ENCODE measurements at places on chromosomes 12 and 14. TPM values are rescaled to one million over a fixed set of nuclear protein-coding genes. Genes with fewer than 3 reads are reported as not detected.

The NTF3 gene
- 5.1 TPM for polyA plus RNA-seq

The BRI3BP gene
- polyA plus RNA-seq, result 4.9 TPM

The AMDHD1 gene
- polyA plus RNA-seq, result 1.3 TPM

The CPNE6 gene
- not detected for polyA plus RNA-seq
